ENCODE measurements at places on chromosomes 5 and 9. TPM values are rescaled to one million over a fixed set of nuclear protein-coding genes. Genes with fewer than 3 reads are reported as not detected.

DNA sequence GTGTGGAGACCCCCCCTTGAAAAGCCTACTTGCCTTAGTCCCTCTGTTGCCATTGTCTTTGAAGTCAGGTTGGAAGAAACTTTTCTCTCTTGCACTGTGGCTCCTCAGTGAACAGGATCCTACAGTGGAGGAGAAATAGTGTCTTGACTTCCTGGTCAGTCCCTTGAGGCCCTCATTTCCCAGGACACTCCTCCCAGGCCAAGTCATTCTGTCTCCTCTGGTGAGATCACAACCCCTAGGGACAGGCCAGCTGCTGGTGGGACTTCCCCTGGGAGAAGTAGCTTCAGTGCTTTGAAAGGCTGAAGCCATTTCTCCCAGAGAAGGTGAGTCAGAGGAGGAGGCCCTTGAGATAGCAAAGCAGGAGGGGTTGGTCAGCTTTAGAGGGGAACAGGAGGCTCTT is 10.1 kb upstream of the GRIA1 start:
- no peak overlapping the region for H3K27ac ChIP-seq
- H3K27me3 ChIP-seq = no peaks in the 10 kb centered on the region
- H3K4me1 ChIP-seq = no peaks in the 10 kb centered on the region
- no peak for DNase-seq

DNA sequence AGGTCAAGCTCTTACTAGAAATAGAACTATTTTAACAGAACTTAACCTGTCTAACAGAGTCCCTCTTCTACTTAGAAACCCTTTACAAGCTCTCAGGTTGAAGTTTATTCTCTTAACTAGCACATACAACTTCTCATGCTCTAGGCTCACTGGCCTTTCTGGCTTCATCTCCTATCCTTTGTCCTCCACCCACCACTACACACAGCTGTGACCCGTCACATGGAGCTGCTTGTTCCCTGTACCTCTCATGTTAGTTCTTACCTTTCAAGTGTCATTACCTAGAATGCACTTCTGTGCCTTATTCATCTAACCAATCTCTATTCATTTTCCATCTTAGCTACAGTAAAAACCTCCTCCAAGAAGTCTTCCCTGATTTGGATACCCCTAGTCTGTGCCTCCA is 89.4 kb upstream of the APC start:
- no peak overlapping the region for H3K4me3 ChIP-seq
- H3K36me3 ChIP-seq = no peaks in the 10 kb centered on the region
- no peak for DNase-seq
- H3K4me1 ChIP-seq = no peaks in the 10 kb centered on the region
- H3K27me3 ChIP-seq = peaks cover 14% of the 10 kb centered on the region
- H3K27ac ChIP-seq = no peak overlapping the region

INSL6 gene
- total RNA-seq = not detected

GRAMD2B gene
- 4.6 TPM for total RNA-seq

FOXD4L6 gene
- not detected for total RNA-seq

MYMK gene
- total RNA-seq = not detected

CACNA1B gene
- not detected for total RNA-seq
